ENCODE measurements at places on chromosomes 13 and 19. TPM values are rescaled to one million over a fixed set of nuclear protein-coding genes. Genes with fewer than 3 reads are reported as not detected.

LRP3 gene
- 2.6 TPM for total RNA-seq

ZNF625 gene
- total RNA-seq = 3.6 TPM

C2CD4C gene
- not detected for total RNA-seq

THSD8 gene
- 2.9 TPM for total RNA-seq

PSG7 gene
- not detected for total RNA-seq

DNA sequence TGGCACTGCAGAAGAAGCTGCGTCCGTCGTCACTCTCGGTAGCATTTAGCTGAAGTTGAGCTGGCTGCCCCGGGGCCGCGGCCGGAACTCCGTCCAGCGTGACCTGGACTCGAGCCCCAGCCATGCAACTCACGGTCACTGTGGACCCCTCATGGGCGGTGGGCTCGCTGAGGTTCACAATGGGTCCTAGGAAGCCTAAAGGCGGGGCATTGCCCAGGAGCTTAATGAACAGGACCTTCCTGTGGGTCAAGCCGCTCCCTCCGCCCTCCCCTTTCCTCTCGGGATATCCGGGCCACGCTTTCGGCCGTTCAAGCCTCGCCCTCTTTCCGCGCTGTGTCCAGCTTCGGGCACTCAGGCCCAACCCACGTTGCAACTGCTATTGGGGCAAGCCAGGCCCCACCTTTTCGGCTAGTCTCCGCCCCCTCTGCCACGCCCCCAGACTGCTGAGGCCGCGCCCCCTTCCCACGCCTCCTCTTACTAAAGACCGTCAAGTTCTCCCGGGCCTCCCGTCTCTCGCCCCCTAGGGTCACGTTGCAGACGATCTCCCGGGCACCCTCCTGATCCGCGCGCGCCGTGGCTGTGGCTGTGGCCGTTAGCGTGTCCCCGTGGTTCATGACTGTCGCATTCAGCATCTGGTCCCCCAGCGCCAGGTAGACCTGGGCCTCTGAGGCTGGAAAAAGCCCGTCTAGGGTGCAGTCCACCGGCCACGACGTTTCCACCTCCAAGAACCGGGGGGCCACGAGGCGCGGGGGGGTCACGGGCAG, 1.4 kb upstream of the RAVER1 start:
- DNase-seq = peak; percentile 15

DNA sequence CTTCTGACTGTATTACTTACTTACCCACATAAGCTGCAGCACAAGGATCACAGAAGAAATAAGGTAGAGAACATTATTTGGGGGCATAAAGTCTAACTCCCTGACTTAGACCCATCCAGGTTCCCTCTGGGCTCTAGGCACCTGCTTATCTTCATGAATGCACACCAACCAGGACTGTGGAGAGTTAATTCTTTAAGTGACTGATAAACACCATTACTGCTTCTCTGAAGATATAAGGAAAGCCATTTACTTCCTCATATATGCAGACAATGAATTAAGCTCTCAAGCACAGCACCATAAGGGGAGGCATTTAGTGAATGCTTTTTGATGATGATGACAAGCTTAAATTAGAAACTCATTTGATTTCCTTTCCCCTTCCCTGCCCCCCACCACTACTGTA, 22.5 kb downstream of the OBI1 start:
- DNase-seq = no peak

DNA sequence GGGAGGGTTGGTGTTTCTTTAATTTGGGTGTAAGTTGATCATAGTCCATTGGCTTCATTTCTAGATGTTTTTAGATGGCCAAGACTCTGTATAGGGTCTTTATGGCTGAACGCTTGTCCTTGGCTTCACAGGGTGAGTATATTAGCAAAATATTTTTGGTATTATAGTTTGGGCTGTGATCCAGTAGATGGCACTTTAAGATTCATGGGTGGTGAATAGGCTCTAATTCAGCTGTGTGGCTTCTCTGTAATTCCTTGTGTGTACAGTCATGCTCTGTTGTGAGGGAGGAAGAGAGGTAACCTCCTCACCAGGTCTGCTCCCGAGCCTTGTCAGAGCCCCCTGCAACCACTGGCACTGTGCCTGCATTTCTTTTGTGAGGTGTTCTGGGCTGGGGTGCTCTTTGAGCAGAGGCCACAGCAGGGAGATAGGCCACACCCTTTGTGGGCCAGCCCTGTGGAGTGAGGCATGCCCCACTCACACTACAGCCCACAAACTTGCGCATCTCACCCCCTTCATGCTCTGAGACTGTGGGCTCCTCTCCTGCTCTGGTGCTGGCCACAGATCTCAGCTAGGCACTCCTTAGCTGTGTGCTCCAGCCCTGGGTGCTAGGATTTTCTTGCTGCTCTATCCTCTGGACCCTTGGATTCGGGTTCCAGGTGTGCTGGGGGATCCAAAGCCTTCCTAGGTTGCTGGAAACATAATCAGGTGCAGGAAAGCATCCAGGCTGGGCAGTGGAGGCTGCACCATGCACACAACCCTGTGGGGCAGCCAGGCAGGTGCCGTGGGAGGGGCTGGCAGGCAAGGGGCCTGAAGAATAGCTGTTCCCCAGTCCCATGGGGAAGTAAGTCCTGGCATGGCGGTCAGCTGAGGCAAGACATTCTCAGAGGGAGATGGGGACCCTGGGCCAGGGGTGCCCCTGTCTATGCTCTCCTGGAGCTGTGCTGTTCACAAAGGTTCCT, 193.9 kb downstream of the GPC5 start:
- no peak for DNase-seq

DNA sequence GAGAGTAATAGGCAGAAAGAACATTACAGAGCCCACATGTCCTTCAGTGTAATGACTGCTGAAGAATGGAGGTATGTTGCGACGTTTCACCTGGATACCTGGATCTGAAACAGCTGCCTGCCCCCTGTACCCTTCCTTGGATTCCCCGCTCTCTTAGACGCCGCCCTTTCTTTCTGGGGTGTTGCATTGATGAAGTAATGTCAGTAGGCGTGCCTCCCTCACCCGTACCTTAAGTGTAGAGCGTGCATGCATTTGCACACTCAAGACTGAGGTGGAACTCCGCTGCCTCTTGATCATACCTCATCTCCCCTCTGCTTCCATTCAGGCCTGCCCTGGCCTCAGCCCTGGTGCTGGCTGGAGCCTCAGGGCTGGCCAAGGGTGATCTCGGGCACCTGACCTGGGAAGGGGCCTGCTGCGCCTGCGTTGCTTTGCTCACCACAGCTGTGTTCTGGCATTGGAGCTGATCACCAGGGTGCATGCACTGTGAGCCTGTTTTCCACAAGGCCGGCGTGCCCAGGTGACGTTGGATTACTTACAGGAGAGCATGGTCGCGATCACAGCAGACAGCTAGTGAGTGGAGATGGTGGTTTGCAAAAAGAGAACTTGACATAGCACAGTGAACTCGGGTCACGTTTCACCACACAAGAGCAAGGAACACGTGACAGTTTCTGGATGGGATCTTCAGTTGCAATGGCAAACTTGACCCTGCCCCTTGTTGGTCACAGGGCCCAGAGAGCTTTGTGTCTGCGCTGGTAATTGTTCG, 99.0 kb downstream of the ARHGEF7 start:
- DNase-seq = no peak

DNA sequence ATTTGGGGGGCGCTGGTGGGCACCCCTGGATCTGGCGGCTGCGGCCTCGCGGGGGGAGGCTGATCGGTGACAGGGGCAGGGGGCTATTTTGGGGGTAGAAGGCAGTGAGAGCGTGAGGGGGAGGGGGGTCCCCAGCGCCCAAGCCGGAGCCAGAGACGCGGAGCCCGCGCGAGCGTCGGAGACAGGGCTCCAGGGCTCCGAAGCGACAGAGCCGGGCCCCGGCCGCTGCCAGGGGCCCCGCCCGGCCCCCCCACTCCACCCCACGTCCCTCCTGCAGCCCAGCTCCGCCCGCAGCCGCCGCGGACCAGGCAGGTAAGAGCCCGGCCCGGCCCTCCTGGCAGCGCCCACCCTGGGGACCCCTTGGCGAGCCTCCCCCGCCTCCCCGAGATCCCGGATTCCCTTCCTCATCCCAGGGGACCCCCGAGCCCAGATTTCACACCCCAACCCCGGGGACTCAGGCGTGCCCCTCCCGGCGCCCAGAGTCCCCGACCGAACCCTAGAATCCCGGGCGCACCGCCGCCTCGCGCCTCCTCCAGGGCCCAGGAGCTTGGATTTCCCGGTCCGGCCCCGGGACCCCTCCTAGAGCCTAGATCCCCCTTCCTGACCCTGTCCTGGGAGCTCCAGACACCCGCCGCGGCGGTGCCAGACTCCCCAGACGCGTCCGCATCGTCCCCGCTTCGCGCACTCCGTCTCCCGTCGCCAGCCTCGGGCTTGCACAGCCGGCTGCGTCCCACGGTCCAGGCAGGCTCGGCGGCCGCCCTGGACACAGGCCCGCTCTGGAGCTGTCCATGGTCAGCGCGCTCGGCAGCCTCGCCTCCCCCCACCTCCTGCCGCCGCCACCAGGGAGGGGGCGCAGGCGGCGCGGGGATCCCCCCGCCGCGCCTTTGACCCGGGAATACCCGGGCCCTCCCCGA, at the start of gene PPFIA3:
PPFIA3 (plus strand) TSS at position 134 of the 914 bp plus-strand sequence. CDS start 8,330 bp downstream, outside the sequence.
- peak; percentile 22 for DNase-seq

GRCh38 chr13:94568443-94568842, 27.5 kb downstream of the TGDS start:
- DNase-seq = no peak

DNA sequence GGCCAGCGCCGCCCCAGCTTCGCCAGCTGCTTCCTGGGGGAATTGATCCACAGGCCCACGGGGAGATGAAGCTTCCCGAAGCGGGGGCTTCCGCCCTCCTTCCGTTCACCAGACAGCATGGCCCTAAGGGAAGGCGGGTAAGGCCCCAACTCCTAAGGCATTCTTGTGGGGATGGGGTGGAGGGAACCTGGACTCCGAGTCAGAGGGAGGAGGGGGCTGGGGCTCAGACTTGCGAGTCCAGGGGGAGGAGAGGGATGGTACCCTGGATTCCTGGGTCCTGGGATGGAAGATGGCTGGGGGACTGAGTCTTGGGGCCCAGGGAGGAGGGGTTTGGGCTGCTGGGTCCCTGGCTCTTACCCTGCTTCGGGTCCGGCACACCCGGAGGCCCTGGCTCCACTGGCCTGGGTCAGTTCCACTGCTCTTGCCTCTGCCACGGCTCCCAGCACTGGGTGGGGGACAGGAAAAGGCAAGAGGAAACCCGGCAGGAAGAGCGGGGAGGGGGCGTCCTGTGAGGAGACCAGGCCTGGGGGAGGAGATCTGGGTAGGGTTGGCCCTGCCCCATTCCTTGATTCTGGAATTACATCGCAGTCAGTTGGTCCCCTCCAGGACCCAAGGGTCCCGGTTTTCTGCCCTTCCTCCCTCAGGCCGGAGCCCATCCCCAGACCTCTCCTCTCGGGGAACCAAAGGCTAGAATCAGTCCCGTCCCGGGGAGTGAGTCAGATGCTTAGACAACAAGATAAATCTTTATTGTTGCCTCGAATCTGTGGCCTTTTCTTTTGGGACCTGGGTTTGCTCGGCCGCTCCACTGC, at the start of gene RASIP1:
RASIP1 (minus strand) TSS at position 447 of the 809 bp plus-strand sequence; CDS start at position 119, 328 bp downstream.
- DNase-seq = no peak

- no peak for DNase-seq
Measured at GRCh38 chr19:738509-739128, 12.3 kb upstream of the MISP start.

- DNase-seq = no peak
Measured at GRCh38 chr13:51425410-51426042, 27.3 kb downstream of the INTS6 start.

GRCh38 chr13:78609464-78610205, 6.3 kb upstream of the POU4F1 start:
- no peak for DNase-seq

- no peak for DNase-seq
Measured at GRCh38 chr19:33146209-33146608, 14.3 kb downstream of the WDR88 start.

- no peak for DNase-seq
Measured at GRCh38 chr13:104534847-104535246, 1468.6 kb upstream of the SLC10A2 start.

- no peak for DNase-seq
Measured at GRCh38 chr13:94646904-94647303, 45.2 kb downstream of the GPR180 start.

Data from naive thymus-derived CD4-positive, alpha-beta T cell (primary cell).